ENCODE measurements at places on chromosomes 4 and X.

GRCh38 chr4:147791865-147792264 is 60.0 kb downstream of the ARHGAP10 start:
- DNase-seq: no peak

- no peak for DNase-seq
These were observed 5.1 kb downstream of the NUDT9 start for GRCh38 chr4:87427518-87427868.

DNA sequence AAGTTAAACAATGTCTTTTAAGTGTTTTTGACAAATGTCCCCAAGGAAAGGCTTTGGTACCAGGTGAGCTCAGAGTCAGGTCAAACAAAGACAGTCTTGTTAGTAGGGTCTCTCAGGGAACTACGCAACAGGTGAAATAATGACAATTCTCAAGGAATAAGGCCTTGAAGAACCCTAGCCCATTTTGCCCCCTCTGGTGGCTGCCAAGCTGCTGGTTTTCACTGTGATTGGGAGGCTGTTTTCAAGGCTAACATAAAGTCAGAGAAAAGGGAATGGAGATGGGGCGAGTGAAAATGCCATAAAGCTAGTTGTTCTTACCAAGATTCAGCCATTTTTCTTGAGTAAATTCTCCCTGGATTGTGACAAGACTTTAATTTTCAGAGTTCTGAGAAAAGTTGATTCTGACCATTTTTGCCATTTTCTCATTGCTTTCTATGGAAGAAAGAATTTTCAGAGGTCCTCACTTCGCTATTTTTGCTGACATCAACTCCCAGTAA is 58.7 kb downstream of the RWDD4 start:
- no peak for DNase-seq

- DNase-seq: no peak
These were observed 919 bp downstream of the SOWAHD start for GRCh38 chrX:119759248-119759766.

Measured in activated gamma-delta T cell treated with anti-CD3 and anti-CD28 coated beads, Interleukin-2, amount 50 U/mL, for 16 hours (primary cell).